ENCODE measurements at places on chromosomes 1 and 21. TPM values are rescaled to one million over a fixed set of nuclear protein-coding genes. Genes with fewer than 3 reads are reported as not detected.

GRCh38 chr1:228236744-228237143 is 28.9 kb downstream of the OBSCN start:
- peak; percentile 14 for DNase-seq

GRCh38 chr1:16120940-16121410 is 34.9 kb downstream of the EPHA2 start:
- no peak for DNase-seq

GRCh38 chr1:174964972-174965361 is 34.8 kb upstream of the CACYBP start:
- no peak for DNase-seq

DNA sequence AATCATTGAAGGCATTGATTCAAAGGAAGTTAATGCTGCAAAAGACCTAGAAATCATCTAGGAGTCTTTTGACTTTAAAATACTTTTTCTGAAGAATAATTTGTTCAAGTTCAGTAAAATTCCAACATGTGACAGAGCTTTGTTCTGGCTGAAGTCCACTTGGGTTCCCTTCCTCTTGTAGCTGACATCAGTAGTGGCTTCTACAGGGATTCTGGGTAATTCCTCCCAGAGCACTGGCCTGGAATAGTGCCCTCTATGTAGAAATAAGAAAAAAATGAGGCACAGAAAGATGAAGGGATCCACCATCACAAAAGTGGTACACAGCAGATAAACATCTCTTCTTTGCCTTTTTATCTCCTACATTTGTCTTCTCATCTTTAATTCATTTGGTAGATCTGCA is 548.1 kb downstream of the LTN1 start:
- no peak for DNase-seq

- DNase-seq: no peak
Observed at GRCh38 chr1:70195342-70195741, 10.0 kb downstream of the LRRC40 start.

GRCh38 chr1:206693029-206693428 is 8.3 kb downstream of the MAPKAPK2 start:
- DNase-seq: no peak

The CHIA gene
- total RNA-seq: not detected

The DDAH1 gene
- total RNA-seq: 26.1 TPM

The FCRL2 gene
- not detected for total RNA-seq

The RO60 gene
- 107 TPM for total RNA-seq

Measured in mesothelial cell of epicardium (in vitro differentiated cells).